ENCODE measurements at places on chromosomes 3 and 15. TPM values are rescaled to one million over a fixed set of nuclear protein-coding genes. Genes with fewer than 3 reads are reported as not detected.

LRRK1 gene
- polyA plus RNA-seq, result 10.2 TPM

CCR1 gene
- not detected for polyA plus RNA-seq

TEX55 gene
- not detected for polyA plus RNA-seq

FBLN2 gene
- polyA plus RNA-seq, result 131 TPM

PAK6 gene
- not detected for polyA plus RNA-seq

DNA sequence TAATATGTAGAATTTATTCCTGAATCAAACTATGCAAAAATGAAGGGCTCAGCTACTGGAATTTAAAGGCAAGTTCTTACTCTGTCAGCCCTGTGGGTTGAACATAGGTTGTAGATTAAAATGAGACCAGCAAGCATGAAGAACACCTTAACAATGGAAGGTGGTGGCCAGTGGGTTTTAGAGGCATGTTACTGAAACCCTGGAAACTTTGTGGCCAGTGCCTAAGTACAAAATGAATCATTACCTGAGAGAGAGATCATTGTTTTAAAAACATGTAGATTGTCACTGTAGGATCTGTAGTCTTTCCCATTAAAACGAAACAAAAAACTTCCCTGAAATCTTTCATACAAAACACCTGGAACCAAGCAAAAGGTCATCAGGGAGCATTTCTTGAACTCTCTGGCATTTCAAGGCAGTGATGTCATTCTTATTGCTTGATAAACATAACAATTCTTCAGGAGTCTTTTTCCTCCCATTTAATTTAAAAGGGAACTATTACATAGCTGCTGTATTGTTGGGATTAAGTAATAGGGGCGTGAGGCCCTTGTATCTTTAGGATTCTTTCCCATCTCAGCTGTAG, 51.8 kb downstream of the TMEM108 start:
- DNase-seq, result no peak

DNA sequence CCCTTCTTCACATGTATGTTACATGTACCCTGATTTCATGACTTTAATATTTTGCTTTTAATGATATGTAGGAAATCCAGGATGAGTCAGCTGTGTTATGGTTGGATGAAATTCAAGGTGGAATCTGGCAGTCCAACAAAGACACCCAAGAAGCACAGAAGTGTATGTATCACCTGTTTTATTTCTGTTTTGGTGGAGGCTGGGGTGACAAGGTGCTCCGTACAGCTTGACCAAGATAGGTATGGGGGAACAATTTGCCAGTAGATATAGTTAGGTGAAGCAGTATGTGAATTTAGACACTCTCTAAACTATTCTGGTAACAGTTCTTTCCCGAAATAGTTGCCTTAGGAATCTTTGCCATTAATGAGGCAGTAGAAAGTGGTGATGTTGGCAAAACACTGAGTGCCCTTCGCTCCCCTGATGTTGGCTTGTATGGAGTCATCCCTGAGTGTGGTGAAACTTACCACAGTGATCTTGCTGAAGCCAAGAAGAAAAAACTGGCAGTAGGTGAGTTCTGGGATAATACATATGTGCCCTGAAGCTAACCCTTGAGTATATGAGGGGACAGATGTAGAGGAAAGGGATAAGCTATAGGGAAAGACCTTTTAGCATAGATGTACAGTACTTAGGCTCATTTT, 63.7 kb upstream of the CRTC3 start:
- no peak for DNase-seq

- no peak for DNase-seq
These were observed 186.9 kb upstream of the CRBN start for GRCh38 chr3:3366386-3366785.

DNA sequence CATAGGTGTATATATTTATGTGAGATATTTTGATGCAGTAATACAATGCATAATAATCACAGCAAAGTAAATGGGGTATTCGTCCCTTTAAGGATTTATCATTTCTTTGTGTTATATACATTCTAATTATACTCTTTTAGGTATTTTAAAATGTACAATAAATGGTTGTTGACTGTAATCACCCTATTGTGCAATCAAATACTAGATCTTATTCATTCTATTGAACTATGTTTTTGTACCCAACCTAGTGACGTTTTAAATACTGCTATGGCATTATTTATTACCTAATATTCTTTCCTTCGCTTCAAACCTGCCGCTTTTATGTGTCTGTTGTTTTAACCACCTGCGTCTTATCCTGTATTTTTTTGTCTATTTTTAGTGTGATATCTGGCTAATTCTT, 132.4 kb downstream of the ADAMTSL3 start:
- no peak for DNase-seq

- no peak for DNase-seq
These were observed 685 bp upstream of the FOXB1 start for GRCh38 chr15:60003243-60004008.

GRCh38 chr3:10505791-10506585, 602 bp upstream of the ATP2B2 start:
- DNase-seq, result no peak

DNA sequence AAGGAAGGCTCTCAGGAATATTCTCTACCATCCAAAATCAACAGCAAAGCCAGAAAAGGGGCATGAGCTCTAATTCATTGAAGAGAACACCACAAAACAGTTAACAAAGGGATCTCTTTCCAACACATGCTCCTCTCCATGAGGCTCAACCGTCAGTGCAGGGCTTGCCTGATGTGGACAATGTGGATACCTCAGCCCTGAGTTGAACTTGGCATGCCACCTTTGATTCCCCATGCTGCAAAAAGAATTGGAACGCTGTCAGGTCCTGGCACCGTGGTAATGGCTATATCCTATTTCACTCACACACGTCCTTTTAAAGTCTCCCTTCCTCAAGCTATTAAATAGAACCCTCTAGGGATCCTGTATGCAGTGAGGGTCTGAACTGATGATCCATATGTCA, 30.7 kb upstream of the IP6K2 start:
- no peak for DNase-seq

- DNase-seq, result no peak
These were observed 210.0 kb upstream of the PPP2R3A start for GRCh38 chr3:135755330-135756105.

GRCh38 chr15:72564091-72564490, 90.0 kb downstream of the ARIH1 start:
- DNase-seq, result no peak

DNA sequence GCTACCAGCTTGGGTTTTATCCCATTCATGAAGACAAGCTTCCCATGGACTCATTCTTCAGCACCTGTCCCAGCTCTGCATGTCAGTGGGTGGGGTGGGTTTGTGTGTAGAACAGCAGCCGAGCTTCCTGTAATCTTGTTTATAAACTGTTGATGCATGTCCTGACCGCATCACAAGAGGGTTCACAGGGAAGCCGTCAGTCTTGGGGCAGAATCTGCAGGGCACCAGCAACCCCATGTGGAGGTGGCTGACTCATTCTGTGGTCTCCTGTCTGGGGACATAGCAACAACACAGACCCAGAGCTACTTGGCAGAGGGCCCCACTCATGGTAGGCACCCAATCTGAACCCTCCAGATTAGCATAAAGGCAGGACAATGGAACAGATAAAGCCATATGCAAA, 35.6 kb downstream of the DAPK2 start:
- no peak for DNase-seq

GRCh38 chr3:133038089-133038730, at the start of gene TMEM108:
TMEM108 (plus strand) TSS chr3:133038391.
- DNase-seq, result no peak

DNA sequence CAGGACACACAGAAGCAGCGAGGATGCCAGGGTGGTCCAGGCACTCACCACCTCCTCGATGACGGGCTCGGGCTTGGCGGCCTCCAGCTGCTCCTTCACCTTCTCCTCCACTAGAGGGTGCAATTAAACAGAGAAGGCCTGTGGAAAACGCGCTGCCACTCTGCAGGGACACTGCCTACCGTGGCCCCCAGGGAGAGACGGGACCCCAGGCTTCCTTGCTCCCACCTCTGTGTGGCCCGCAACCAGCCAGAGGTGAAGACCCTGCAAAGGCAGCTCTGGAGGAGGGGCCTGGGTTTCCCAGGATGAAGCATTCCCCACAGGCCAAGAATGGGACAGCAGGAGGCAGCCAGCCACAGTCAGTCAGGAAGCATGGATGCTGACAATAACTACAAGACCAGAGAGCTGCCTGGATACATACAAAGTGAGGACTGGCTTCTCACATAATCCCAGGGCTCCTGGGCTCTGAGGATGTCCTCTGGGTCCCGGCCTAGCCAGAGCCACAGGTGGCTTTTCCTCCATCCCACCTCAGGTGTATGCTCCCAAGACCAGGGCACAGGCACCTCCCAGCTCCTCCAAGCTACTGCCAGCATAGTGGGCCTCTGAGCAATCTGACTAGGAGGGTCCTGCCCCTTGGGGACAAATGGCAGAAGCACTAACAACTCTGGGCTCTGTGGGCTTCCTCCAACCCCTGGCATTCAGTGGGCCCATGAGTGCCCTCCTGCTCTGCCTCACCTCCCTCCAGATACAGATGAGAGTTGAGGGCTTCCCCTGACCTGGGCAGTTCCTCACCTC, 46.2 kb downstream of the PTH1R start:
- DNase-seq, result no peak

GRCh38 chr3:107067421-107067820, 309.8 kb upstream of the CCDC54 start:
- DNase-seq, result no peak

GRCh38 chr15:39801641-39802309, 19.1 kb upstream of the FSIP1 start:
- no peak for DNase-seq

DNA sequence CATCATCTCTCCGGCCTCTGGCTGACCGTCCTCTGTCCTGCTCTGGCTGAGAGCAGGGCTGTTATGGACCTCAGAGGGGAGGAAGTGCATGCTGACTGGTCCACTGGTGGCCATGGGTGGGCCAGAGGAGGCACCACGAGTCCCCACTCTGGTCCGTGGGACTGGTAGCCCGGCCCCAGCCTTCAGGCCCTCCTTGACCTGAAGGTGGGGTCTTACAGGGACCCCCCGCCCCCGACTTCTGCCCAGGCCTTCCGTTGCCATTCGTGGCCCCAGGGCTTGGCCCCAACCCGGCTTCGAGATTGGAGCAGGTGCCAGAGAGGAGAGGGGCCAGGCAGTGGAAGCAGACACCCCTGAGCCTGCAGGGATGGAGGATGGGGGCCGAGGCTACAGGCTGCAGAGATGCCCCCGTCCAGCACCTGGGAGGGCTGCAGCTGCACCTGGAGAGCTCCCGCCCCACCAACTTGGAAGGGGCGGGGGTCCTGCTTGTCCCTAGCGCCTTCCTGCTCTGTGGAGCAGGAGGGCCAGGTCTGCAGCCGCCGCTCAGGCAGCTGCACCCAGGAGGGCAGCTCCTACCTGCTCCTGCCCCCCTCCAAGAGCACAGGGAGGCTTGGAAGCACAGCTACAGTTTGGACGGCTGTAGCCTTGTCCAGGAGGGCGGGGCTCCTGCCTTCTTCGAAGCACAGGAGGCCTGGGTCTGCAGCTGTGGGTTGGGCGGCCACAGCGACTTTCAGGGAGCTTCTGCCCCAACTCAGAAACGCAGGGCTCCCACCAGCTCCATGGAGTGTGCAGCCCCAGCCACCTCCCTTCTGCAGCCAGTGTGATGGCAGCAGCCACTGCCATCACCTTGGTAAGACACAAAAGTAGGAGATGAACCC, 142.5 kb downstream of the KLF13 start:
- DNase-seq, result no peak

DNA sequence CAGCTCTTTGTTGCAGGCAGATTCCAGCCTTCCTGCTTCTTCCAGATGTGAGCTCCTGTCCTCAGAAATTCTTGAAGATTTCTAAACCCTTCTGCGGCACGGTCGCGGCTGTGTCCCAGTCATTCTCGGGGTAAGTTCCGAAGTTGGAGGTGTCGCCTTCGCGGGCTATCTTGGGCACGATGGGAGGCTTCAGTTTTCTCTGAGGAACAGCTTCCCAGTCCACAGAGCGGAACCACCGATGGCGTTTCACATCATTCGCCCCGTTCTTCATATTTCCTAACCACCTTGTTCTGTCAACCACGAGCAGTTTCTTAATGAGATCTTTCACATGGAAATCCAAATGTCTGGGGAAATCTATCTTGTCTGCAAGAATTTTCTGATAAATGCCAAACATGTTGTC, 24.7 kb upstream of the CERS3 start:
- DNase-seq, result no peak

DNA sequence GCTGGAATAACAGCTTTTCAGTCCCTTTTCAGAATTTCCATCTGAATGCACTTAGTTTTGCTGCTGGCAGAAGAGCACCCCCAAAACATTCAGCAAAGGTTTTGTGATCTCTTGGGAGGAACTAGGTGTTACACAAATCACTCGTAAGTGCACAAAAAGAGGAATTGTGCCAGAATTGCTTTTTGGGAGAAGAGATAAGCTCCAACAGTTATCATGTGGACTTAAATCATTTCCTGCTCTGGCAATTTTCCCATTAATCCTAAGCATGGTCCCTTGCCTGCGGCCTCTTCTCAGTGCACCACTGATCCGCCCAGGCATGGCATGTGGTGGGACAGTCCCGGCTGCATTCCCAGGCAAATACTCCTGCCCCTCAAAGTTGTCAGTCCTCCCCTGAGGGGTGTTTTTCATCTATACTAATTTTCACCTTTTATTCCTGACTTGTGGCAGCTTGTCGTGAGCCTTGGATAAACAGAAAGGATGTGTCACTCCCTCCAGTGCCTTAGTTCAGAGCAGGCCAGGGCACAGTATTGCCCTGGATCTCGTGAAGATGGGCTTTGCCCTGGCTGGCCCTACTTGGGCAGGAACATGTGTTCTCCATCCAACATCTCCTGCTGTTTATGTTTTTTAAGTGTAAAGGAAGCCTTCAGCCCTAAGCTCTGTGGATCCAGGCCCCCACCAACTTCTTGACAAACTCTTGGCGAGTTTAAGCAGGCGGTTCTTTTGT, 44.6 kb upstream of the VILL start:
- DNase-seq, result peak; percentile 44

DNA sequence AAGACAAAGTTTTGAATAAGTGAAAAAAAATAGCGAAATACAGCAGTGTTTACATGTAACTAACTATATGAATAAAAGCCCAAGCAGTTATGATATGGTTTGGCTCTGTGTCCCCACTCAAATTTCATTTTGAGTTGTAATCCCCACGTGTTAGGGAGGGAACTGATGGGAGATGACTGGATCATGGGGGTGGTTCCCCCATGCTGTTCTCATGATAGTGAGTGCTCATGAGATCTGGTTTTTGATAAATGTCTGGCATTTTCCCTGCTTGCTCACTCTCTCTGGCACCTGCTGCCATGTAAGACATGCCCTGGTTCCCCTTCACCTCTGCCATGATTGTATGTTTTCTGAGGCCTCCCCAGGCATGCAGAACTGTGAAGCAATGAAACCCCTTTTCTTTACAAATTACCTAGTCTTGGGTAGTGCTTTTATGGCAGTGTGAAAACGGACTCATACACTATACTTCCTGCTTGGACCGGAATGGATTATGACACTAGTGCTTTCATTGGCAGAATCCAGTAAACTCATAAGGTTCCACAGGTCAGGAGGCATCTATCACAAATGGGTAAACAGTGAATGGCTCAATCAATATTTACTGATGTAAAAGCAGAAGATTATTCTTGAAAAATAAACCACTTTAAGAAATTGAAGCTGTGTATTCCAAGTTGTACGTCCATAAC, 192.1 kb downstream of the CBLB start:
- no peak for DNase-seq

- no peak for DNase-seq
These were observed 112.5 kb upstream of the RAD18 start for GRCh38 chr3:9075762-9076161.

Data from BJ (cell line).